Hematopoietic multipotent progenitor cell treated with erythropoietin and hydrocortisone succinate and interleukin-3 and kit ligand, for 4 days (in vitro differentiated cells): ENCODE measurements at places on chromosomes 7 and 10.

DNA sequence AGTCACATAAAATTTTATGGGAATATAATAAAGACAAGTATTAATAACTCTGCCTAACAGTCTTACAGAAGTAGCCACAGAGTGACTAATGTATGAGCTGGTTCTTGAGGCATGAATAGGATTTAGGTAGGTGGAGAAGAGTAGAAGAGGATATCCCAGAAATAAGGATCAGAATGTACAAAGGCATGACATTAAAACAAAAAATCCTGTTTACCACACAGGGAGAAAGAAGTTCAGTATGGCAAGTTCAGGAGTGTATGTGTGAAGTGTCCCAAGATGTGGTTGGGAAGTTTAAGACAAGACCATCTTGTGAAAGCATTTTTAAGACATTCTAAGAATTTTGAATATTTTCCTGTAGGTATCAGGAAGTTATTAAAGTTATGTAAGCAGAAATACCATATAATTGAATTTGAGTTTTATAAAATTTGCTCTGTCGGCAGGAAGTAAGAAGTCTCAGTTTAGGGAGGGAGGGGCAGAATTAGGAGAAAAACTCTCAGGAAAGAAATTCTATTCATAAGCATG, 64.7 kb upstream of the CAV2 start:
- DNase-seq, result no peak

DNA sequence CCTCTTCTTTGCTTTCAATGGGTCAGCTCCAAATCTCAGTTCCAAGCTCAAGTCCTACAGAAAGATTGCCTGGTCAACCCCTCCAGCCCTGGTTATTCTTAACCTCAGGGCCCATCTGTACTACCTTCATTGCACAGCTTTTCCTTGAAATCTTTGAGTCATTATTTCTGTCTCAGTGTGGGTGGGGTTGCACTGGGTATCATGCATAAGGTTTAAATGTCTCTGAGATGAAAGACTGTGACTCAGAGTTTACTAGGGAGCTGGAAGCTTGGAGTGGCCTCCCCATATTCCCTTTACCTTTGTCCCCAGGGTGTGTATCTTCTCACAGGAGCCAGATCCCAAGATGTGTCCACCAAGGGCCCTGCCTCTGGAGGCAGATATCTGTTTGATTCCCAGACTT, 3.3 kb upstream of the OR6V1 start:
- DNase-seq, result no peak

DNA sequence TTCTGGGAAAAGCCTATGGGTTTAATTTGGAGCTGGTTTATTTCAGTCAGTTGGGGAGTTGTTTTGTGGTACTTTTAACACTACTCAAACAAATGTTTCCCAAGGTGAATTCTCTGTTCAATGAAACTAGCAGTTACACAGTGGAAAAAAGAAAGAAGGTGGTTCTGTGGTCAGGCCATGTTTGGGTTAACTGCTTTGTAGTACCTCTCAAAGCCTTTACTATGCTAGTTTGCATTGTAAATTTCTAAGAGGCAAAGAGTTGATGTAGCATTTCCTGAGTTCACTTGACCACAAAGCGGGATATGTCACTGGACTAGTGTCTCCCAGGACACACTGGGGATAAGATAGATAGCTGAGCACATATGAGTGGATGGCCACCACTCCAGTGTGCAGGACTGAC, 145.4 kb downstream of the KIF20B start:
- DNase-seq, result no peak

- DNase-seq, result no peak
Measured at GRCh38 chr10:22656036-22656435, 58.3 kb downstream of the PIP4K2A start.

GRCh38 chr7:20786049-20786412, 655 bp downstream of the SP8 start:
- DNase-seq, result no peak

DNA sequence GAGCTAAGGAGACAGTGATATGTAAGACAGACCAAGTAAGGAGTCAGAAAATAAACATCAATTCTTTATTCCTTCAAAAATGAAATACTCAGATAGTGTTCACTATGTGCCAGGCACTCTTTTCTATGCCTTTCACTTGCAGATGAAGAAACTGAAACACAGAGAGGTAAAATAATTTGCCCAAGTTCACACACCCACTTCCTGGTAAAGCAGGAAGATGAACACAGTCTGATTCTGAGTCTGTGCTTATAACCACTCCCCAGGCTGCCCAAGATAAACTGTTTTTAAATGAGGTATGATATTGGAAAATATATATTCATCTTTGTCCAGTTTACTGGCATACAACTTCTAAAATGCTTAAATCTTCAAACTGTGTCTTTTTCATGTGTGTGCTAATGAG, 294.4 kb upstream of the NPVF start:
- DNase-seq, result no peak

- no peak for DNase-seq
Measured at GRCh38 chr10:130958981-130959751, 352.4 kb downstream of the TCERG1L start.

- no peak for DNase-seq
Measured at GRCh38 chr7:29860186-29860585, 53.9 kb downstream of the WIPF3 start.

GRCh38 chr7:22241805-22242390, 115.1 kb downstream of the RAPGEF5 start:
- no peak for DNase-seq

GRCh38 chr7:41529831-41530230, 173.1 kb downstream of the INHBA start:
- no peak for DNase-seq

- DNase-seq, result peak; percentile 51
Measured at GRCh38 chr7:69599286-69599954, 1.1 kb downstream of the AUTS2 start.

GRCh38 chr7:157509226-157509625, 172.4 kb downstream of the DNAJB6 start:
- DNase-seq, result no peak

DNA sequence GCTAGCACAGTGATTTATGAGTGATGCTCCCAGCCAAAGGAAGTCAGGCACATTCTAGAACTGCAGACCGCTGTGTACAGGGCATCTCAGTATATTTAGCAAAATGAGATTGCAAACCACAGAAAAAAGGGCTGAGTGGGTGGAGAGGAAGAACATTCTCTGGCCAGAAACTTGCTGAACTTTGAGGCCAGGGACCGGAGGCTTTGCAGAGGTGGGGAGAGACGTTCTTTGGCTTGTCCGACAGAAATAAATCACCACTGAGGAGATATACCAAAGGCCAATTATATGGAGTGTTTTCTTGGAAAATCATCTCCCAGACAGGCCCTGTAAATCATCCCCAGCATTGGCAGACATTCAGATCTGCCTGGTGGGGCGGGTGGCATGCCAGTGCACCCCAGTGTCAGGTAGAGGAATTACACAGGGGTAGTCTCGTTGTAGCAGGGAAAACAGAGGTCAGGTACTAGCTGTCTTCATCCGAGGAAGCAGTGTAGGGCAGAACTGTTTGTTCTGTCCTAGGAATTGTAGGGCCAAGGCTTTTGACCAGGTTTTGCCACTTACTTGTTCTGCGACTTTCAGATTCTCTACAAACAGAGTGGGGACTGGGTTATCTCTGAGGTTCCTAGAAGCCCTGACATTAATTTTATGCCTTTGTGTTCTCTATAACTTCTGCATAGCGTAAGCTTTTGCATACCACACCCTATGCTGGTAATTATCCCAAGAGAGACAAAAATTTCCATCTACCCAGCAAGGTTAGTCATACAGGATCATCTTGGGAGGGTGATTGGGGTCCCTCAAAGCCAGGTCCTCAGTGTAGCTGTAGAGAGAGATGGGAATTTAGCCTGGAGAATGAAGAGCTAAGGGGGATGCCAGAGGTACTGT, 655.6 kb downstream of the LRMDA start:
- peak; percentile 54 for DNase-seq

DNA sequence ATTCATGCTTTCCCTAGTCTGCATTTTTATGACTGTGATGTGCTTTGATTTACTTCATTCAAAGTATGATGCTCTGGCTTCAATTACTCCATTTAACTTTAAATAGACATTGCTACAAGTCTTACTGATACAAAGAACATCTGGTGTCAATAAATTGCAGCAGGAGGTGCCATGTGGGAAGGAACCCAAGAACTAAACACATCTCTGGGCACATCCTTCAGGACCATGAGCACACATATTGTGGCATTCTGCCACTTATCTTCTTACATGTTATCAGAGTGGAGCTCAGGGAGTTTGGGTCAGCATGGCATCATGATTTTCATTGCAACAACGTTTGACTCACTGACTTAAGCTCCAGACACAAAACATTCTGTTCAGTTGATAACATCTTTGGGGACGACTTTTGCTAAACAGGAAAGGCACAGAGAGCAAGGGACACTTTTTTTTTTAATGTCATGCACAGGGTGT, 227.0 kb downstream of the DKK1 start:
- peak; percentile 14 for DNase-seq

DNA sequence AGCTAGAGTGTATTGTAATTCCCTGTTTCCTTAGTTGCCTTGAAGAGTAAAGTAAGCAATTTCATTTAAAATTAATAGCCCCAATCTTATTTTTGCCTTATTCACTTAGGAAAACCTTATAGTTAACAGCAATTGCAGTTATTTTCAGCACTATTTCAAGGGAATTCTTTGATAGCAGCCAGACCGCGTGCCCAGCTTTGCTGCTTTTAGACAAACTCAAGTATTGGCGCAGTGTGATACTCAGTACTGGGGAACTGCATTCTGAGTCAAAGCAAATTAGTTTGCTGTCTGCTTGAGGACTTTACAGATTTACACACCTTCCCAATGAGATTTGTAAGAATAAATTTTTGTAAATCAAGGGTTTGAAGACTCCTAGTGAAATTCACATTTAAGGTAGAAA, 21.2 kb downstream of the PRKG1 start:
- DNase-seq, result no peak

DNA sequence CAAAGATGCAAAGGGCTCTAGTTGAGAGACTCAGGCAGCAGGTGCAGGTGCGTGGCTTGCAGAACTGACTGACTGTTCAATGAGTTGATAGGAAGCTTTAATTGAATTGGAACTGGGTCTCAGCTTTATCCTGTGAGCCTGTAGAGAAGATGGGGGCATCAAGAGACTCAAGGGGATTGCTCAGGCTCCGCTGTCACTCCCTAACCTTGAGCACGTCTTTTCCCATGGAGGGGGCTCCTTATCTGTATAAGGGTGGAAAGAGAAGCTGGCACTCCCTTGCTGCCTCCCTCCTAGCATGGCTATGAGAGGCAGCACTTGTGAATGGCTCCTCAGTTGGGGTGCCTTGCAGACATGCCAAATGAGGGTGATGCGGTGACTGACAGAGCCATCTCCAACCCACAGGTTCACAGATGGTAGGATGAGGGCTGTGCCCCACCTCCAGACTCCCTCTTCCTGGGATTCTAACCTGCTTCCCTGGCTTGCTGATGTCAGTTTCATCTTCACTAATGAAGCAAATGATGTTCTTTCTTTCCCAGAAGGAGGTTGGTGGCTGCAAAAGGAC, 12.4 kb upstream of the PLEKHA1 start:
- DNase-seq, result no peak

DNA sequence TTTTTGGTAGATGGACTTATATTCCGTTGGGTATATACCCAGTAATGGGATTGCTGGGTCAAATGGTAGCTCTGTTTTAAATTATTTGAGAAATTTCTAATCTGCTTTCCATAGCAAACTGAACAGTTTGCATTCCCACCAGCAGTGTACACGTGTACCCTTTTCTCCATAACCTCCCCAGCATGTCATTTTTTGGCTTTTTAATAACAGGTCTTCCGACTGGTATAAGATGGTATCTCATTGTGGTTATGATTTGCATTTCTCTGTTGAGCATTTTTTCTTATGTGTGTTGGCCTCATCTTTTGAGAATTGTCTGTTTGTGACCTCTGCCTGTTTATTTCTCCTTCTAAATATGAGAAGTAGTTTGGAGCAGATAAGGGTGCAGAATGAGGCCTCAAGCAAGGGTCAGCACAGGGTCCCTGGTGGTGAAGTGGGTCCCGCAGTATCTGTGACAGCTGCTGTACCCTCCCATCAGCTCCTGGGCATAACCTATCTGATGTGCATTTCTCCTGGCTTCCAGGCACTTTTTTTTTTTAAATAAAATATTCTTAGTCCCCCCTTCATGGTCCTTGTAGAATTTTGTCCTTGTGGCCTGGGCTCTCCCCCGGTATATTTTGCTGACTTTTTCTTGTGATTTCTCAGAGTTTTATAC, 73.5 kb downstream of the PROSER2 start:
- peak; percentile 73 for DNase-seq

DNA sequence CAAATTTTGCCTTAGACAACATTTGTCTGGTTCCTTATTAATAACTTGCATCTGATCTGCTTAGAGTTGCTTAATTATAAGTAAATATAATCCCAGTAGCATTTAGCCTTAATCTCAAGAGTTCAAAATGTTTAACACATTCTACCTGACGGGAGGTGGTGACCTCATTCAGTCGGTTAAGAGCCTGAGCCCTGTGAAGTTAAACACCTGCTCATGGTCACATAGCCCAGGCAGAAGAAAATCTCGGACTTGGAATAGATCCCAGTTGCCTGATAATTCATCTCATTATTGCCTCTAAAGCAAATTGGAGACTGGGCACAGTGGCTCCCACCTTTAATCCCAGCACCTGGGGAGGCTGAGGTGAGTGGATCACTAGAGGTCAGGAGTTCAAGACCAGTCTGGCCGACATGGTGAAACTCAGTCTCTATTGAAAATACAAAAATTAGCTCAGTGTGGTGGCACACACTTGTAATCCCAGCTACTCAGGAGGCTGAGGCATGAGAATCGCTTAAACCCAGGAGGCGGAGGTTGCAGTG, 18.6 kb upstream of the ASCC1 start:
- DNase-seq, result no peak

DNA sequence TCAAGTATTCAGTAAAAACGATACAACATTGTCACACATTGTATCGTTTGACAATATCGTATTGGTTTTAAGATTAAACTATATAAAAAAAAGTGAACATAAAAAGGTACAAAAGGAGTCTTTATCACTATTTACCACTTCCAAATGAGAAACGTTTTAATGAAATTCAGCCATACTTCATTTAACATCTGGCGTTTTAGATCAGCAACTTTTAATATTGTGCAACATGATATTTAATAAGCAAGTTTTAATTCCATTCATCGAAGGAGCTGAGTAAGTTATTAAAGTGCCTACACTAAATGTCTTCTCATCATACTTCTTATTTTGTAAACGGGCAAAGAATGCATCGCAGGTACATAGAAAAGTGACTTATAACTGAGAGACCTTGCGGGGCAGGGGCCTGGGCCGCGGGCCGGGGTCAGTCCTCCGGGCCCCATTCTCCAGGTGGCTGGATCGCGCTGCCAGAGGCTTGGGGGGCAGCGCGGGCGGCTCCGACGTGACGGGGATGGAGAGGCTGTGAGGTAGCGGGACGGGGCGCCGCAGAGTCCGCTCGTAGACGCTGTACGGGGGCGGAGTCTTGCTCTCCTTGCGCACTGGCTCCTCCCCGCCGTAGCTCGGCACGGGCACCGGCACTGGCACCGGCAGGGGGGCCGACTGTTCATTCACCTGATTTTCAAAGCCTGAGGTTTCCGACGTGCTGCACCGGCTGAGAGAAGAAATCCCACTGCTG, 165.8 kb upstream of the IMMP2L start:
- no peak for DNase-seq
